Natural killer cell (primary cell): ENCODE measurements at places on chromosomes 13 and 19. TPM values are rescaled to one million over a fixed set of nuclear protein-coding genes. Genes with fewer than 3 reads are reported as not detected.

DNA sequence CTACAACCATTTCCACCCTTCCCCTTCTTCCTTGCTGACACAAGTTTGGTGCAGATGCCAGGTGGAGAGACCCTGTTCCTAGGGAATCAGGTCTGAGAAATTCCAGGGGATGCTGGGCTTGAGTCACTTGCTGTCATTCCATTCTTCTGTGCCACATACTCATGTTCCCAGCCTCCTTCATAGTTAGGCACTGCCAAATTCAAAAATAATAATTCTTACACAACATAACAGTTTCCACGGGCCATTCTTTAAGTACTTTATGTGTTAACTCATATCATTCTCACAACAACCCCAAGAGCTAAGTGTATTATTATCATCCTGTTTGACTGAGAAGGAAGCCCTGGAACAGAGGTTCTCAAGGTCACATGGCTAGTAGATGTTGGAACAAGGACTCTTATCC, 27.1 kb upstream of the POMP start:
- DNase-seq, result no peak

GRCh38 chr13:106425661-106426060, 109.8 kb downstream of the EFNB2 start:
- DNase-seq, result no peak

DNA sequence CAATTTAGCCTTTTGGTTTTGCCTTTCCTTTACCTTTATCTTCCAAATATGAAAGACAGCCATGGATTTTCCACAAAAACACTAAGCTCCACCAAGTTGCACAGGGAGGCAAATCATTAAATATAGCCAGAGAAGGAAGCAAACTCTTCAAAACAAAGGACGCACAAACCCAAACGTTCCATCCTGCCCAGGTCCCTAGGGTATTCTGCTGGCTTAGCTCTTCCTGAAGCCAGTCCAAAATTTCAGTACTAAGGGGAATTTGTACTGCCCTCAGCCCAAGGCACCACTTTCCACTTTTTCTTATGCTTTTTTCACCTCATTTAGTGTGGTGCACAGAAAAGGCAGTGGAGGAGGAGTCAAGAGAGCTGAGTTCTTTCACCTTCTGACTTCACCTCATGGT, 169.9 kb downstream of the FLT1 start:
- DNase-seq, result no peak

- DNase-seq, result no peak
Measured at GRCh38 chr19:48171710-48172109, 1.2 kb downstream of the ZSWIM9 start.

- no peak for DNase-seq
Measured at GRCh38 chr19:38555200-38555599, 62.6 kb downstream of the MAP4K1 start.

The RFX1 gene
- 26.0 TPM for total RNA-seq

The NCR1 gene
- total RNA-seq, result 213 TPM
